ENCODE measurements at places on chromosomes 4 and X. TPM values are rescaled to one million over a fixed set of nuclear protein-coding genes. Genes with fewer than 3 reads are reported as not detected.

DNA sequence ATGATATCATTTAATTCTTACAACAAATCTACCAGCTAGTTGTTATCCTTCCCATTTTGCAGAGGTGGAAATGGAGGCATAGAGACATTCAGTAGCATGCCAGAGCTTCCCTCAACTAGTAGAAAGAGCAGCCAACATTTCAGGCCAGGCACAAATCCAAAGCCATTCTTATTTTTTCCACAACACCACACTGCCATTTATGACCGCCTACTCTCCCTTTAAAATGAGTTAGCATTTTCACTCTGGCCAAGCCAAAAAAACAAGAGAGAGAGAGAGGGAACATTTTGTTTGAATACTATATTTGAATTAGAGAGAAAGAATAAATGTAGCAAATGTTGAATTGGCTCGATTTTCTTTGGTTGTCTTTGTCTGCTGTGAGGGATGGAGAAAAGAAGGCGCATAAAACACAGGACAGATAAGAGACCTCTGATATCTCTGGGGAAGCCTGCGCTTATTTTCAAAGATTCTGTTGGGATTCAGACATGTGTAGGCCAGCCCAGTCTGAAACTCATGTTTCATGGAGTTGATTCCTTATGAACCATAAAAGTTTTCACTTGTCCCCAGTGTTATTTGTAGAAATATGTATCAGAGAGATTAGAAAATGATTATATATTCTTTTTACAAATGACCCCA, 265.7 kb downstream of the RAB28 start:
- DNase-seq = no peak

The REST gene
- total RNA-seq = 13.6 TPM

The SSX2B gene
- 2.6 TPM for total RNA-seq

The DRP2 gene
- total RNA-seq = 0.34 TPM

The FAM184B gene
- total RNA-seq = 0.03 TPM

DNA sequence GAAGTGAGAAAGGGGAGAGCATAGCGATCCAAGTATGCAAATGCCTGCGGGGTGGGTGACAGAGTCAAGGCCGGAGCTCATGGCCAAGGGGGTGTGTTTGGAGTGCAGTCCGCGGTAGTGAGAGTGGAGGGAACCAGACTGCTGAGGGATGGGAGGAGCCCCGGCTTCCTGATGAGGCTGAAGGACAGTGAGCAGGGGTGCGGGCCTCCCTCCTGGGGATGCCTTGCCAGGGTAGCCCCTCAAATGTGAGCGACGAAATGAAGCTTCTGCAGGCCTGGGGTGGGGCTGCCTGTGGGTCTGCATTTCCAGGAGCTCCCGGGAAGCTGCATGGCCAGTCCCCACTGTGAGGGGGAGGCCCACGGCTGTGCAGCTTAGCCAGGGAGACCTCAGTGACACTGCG, 45.0 kb downstream of the PSAPL1 start:
- DNase-seq = no peak

DNA sequence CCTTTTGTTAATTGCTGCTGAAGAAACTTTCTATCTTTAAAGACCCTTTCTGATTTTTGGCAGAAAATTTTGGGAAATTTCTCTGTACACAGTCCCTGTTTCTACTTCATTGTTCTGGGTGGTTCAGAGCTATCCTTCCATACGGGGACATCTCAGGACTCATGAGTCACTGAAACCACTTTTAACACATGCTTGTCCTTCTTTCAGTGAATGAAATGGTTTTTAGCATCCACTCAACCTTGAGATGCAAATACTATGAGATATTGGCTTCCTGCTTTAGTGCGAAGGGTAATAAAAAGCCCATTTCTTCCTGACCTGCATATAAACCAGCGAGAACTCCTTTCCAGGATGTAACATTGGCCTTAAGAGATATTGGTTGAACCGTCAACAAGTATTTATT, 158.0 kb downstream of the REPS2 start:
- DNase-seq = no peak

DNA sequence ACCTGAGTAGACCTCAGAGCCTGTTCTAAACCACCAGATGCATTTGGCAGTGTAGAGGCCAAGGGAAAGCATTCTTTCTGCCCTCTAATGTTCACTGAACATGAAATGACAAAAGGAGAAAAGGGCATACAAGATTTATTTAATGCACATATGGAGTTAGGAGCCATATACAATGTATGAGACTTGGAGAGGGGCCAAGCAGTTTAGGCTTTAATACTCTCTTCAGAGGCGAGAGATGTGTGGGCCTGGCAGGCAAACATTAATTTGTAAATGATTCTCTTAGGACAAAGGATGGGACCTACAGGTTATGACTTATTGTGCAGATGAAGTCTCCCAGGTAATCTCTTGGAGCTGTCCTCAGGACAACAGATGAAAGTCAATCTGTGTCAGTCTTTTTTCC, 631.9 kb downstream of the ADGRL3 start:
- DNase-seq = no peak

DNA sequence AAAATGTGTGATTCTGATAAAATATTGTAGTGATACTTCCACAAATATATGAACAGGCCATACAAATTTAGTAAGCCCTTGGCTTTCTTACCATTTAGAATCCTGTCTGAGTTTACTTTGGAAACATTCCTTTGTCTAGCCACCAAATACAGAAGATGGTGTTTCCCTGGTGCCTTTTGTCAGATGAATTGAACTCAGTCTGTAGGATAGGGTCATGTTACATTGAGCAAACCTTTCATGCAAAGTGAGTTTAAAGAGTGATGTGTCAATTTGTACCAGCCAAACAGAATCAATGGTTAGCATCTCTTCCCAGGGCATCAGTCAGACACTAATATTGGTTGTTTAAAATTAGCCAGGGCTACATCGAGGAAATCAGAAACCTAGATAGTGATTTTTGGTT, 1443.4 kb downstream of the ARAP2 start:
- no peak for DNase-seq

The SASH3 gene
- total RNA-seq = not detected

DNA sequence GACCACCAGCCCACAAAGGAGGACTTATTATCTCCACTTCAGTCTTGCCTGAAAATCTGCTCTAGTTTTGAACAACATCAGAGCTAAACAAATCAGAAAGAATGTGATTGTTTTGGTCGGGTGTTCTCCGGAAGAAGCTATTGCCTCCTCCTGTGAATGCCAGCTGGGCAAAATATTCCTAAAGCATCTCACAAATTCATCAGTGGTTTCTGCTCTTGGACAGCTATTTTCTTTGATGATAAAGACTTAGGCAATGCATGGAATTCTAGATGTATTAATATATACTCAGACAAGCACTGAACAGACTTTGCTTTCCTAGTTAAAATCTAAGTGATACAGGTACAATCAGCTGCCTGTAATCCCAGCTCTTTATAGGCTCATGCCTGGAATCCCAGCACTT, 71.8 kb downstream of the ASMT start:
- DNase-seq = peak; percentile 18

The SPATA18 gene
- not detected for total RNA-seq

GRCh38 chr4:156173486-156173885, 219.8 kb upstream of the CTSO start:
- DNase-seq = no peak

DNA sequence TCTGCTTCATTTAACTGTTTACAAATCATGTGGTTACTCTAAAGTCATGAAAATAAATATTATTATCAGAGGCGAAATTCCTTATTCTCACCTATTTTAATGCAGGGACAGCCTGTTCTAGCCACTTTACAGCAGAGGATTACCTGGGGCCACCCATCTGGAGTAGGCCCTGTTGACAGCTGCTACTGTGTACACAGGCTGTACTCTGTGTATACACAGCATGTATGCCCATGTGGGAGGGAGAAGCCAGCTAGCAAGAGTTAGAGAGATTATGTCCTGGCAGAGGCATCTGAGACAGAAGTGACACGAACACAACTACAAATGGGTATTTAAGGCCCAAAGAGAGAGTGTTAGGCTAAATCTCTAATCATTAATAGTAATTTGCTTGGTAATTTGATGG, 62.1 kb downstream of the GPRIN3 start:
- no peak for DNase-seq

GRCh38 chr4:169342906-169343564, 72.3 kb upstream of the SH3RF1 start:
- peak; percentile 27 for DNase-seq

GRCh38 chrX:78517124-78517523, 142.0 kb downstream of the RTL3 start:
- DNase-seq = no peak

- DNase-seq = no peak
These were observed 12.0 kb downstream of the DKC1 start for GRCh38 chrX:154774622-154775021.

The UBL4A gene
- 54.3 TPM for total RNA-seq

DNA sequence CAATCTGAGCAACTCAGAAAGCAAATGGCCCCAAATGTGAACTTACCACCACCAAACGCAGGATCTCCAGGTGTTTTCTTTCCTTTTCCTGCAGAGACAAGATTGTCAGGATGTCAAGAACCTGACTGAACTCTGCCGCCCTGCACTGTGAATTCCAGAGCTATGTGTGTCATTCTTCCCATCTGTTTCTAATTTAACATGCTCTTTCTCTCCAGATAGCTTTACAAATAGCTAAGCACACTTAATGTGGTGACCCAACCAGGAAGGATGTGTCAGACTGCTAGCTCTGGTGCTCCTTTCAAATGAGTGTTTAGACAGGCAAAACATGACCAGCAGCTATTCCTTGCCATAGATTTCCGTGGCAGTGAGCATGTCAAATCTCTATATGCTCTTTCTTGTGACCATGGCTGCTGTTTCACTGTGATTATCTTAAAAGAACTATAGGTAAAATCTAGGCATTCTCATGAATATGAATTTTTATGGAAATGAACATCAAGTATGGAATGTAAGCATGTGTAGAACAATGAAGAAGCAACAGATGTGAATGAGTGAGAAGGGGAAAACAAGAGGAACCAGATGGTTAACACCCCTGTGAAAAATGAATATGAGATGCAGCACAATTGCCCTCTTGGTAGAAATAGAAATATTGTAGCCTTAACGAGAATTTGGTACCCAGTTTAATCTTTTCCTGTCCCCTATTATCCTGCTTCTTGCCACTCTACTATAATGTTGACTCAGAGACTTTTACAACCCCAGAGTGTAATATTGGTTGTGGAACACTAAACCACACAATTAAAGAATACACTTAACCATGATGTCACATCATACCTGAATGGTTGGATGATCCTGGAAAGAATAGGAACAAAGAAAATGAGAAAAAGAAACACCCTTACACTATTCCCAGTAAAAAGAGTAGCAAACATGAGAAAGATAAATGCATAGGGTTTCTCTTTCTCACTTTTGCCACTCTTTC, 247.8 kb upstream of the DKK2 start:
- DNase-seq = peak; percentile 82

DNA sequence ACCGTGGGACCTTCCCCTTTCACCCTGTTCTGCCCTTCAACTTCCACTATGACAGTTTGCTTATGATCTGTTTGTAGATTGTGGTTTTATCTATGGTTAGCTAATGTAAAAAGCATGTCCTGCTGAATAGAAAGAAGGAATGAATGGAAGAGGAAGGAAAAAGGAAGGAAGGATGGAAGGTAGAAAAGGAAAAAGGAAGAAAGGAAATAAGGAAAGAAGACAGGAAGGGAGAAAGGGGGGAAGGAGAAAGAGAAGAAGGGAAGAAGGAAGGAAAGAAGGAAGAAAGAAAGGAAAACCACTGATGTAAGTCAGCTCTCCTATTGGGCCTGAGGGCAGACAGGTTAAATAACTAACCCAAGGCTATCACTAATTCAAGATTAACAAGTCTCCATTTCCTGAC, 319.1 kb upstream of the KLF3 start:
- peak; percentile 19 for DNase-seq

The LIMCH1 gene
- total RNA-seq = 40.7 TPM

Data from Daoy (cell line).